ENCODE measurements at places on chromosomes 6 and 20.
A peak's percentile ranks its signal among the peaks of the same experiment; 100 is the strongest.

DNA sequence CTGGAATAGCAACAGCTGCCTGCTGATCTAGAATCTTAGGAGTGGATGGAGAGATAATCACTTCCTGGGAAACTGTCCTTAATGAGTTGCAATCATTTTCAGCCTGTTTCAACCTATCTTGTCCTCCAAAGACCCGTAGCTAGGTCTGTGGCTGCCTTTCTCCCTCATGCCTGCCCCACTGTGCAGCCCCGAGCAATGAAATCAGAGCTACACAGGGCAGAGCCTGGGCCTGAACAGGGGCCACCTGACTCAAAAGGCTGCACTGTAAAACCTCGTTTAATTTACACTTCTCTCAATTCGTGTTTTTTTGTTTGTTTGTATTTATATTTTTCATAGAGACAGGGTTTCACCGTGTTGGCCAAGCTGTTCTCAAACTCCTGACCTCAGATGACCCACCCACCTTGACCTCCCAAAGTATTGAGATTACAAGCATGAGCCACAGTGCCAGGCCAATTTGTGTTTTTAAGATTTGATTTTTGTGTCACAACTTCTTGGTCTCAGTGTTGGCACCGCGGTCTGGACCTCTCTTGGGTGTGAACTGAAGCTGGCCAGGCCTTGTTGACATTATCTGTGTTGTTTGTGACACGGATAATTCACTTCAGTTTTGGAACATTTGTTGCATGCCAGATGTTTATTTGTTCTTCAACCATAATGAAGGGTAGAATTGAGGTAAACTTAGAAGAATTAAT lies 21.5 kb downstream of the GGTLC1 start:
- DNase-seq, result no peak

GRCh38 chr6:165229216-165229615 lies 80.2 kb downstream of the C6orf118 start:
- no peak for DNase-seq

DNA sequence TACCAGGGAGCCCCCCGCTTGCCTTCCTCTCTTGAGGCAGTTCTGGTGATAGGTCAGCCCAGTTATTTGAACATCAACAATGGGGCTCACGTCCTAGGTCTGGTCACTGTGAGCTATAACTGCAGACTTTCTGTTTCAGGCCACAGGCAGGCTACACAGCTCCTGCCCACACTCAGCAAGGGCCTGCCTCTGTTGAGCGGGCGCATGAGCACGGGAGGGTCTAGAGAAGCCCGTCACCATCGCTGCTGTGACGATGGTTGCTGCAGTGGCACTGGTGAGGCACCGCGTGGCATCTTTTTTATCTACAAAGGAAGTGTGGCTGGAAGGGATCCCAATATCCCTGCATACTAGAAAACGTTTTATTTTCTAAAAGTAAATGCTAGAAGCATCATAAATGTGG lies 77.8 kb downstream of the RAMACL start:
- no peak for DNase-seq

- no peak for DNase-seq
These were observed 39.1 kb downstream of the FAM209B start for GRCh38 chr20:56572172-56572571.

DNA sequence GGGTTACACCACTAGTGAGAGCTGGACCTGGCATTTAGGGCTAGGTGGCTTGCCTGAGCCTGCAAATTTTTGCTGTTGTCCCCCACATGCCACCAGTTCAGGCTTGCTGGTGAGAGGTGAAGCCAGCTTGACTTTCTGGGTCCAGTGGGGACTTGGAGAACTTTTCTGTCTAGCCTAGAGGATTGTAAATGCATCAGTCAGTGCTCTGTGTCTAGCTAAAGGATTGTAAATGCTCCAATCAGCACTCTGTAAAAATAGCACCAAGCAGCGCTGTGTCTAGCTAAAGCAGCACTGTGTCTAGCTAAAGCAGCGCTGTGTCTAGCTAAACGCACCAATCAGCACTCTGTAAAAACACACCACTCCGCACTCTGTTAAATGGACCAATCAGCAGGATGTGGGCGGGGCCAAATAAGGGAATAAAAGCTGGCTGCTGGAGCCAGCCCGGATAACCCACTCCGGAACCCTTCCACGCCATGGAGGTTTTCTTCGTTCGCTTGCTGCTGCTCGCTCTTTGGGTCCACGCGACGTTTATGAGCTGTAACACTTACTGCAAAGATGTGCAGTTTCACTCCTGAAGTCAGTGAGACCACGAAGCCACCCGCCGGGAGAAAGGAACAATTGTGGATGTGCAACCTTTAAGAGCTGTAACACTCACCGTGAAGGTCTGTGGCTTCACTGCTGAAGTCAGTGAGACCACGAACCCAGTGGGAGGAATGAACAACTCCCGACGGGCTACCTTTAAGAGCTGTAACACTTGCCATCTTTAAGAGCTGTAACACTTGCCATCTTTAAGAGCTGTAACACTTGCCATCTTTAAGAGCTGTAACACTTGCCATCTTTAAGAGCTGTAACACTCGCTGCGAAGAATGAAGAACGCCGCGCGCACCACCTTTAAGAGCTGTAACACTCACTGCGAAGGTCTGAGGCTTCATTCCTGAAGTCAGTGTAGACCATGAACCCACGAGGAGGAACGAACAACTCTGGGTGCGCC lies 27.3 kb downstream of the GMPR start:
- no peak for DNase-seq

GRCh38 chr6:107102414-107102805 lies 12.9 kb downstream of the BEND3 start:
- no peak for DNase-seq

DNA sequence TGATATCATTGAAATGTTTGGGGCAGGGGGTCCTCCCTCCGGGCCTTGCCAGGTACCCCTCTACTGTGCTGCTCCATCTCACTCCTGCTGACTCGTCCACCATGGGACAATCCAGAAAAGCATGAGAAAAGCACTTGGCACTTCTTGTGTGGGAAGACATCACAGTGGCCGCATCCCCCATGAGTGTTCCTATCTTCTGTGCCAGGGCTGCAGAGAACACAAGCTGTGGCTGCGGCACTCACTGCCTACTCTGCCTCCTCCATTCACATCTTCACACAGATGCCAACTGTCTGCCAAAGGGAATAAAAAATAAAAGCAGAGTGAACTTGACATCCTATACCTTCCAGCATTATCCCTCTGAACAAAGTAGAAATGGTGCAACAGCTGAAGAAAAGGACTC lies 117.4 kb upstream of the PROKR2 start:
- DNase-seq, result no peak

DNA sequence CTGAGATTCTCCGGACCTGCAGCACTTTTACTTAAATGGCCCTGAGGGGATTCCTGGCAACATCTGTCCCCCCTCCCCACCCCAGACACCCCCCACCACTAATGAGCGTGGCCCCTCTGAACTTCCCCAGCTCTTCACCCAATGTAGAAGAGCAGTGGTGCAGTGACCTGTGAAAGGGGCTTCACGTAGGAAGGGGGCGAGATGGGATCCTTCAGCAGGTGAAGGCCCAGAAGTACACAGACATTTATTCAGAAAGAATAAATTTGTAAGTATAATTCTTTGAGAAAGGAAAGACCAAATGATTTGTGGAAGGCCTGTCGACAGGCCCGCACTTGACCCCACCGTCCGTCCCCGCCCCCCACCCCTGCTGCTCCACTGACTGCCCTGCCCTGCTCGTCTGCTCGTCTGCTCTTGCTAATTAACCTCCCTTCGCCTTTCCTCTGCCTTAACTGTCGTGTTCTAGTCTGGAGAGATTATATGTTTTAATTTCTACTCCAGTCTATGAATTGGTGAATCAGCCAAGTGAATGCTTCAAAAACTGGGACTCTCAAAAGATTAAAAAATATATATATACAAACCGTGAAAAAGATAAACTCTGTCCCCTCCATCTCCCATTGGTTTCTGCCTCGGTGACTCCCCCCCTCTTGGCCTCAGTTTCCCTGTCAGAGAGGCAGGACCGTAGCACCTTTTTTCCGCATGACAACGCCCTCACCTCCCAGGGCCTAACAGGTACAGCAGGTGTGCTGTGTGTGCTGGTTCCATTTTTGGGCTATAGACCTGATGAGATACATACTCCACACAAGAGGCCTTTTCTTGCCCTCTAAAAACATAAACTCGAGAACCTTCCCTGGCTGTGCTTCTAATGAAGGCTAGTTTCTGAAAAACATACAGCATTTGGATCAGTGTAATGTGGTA lies 49.2 kb downstream of the GNAS start:
- no peak for DNase-seq

DNA sequence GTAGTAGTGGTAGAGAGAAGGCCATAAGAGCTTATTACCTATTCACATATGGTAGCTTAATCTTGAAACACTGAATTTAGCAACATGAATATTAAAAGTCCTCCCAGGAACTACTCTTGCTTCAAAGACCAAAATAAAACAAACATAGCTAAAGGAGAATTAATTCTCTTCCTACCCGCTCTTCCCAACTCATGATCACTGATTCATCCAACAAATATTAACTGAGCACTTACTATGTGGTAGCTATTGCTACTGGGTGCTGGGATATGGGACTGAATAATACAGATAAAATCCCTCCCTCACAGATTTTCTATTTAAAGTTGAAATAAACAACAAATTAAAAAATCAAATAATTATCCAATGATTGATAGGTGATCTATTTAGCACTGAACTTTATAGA lies 287.1 kb downstream of the BTBD9 start:
- DNase-seq, result no peak

DNA sequence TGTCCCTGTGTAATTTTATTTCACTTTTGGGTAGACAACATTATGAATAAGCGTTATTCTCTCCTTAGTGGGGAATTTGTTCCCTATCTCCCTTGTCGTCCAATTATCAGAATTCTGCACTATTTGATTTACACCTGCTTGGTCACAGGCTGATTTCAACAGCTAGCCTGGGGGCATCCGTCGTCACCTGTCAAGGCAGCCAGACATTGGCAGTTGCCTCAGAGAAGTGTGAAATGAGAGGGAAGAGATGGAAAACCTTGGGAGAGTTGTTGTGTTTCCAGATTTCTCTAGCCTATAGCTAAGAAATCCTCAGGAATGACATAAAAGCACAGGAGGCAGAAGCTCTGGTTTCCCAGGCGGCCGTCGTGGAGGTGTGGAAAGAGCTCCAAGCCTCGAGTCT lies 891 bp upstream of the GHRH start:
- no peak for DNase-seq

DNA sequence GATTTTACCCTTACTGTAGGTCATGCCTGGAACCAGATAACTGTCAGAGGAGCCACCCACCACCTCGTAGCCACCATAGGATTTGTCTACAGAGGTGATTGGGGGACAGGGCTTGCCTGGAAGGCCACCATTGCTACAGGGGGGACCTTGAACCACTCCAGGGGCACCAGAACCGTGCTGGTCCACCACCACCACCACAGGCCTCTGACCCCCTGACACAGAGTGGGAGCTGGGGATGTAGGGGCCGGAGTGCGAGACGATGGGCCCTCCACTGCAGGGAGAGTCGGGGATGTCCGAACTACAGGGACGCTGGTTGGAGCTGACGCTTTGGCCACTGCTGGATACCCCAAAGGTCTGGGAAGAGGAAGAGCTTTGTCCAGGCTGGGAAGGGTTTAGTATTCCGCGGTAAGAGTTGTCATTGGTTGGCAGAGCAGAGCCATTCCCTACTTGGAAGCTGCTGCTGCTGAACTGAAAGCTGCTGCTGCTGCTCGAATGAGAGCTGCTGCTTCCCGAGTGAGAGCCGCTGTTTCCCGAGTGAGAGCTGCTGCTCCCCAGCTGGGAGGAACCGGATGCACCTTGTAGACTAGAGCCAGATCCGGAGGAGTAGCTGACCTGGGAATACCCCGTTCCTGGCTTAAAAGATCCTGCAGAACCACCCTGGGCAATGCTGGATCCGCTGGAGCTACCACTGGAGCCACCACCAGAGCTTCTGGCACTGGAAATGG lies 2.2 kb downstream of the PSORS1C1 start:
- DNase-seq, result no peak

DNA sequence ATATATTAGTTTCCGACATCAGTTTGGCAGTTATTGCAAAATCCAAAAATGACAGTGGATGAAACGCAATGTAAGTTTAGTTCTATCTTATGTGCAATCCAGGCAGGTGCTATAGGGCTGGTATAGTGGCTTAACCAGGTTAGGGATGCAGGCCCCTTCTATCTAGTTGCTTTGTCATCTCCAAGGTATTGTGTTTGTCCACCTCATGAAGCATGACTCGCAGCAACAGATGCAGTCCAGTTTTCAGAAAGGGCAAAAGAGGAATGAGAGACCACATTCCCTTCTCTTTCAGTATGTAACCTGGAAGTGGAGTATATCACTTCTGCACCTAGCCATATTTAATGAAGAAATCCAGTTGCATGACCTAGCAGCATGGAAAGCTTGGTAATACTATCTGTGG lies 59.7 kb downstream of the PKIB start:
- no peak for DNase-seq

GRCh38 chr6:116572162-116572561 lies 858 bp downstream of the RWDD1 start:
- peak; percentile 13 for DNase-seq

DNA sequence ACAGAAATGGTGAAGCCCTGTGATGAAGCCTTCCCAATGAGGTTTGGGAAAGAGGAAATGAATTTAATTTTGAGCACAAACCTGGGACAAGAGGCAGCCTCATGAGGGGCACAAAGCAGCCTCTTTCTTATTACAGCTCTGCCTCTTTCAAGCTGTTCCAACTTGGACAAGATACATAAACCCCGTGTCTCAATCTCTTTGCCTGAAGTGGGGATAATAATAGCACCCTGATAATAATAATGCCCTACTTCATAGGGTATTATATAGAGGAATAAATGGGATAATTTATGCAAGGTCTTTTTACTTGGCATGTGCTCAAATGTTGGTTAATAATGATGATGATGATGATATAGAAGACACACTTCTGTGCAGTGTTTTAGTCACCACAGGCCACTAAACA lies 91.1 kb upstream of the PLN start:
- DNase-seq, result no peak

- no peak for DNase-seq
These were observed 384.8 kb downstream of the ADGRB3 start for GRCh38 chr6:69019832-69020231.

- no peak for DNase-seq
These were observed 551.6 kb upstream of the CITED2 start for GRCh38 chr6:139925894-139926641.

Data from CD4-positive, alpha-beta T cell treated with Interleukin-17A for 4 hours (primary cell).